Thyroid gland (tissue), 4 donors: ENCODE measurements at places on chromosomes 7 and 10. TPM values are rescaled to one million over a fixed set of nuclear protein-coding genes. Genes with fewer than 3 reads are reported as not detected.

The IFIT1B gene
- total RNA-seq, result not detected

- no peak overlapping the region for H3K27ac ChIP-seq
- no peaks in the 10 kb centered on the region for H3K36me3 ChIP-seq
- H3K4me3 ChIP-seq, result no peak overlapping the region
- no peaks in the 10 kb centered on the region for H3K27me3 ChIP-seq
Observed at GRCh38 chr7:81111781-81112540, 193.1 kb upstream of the SEMA3C start.

DNA sequence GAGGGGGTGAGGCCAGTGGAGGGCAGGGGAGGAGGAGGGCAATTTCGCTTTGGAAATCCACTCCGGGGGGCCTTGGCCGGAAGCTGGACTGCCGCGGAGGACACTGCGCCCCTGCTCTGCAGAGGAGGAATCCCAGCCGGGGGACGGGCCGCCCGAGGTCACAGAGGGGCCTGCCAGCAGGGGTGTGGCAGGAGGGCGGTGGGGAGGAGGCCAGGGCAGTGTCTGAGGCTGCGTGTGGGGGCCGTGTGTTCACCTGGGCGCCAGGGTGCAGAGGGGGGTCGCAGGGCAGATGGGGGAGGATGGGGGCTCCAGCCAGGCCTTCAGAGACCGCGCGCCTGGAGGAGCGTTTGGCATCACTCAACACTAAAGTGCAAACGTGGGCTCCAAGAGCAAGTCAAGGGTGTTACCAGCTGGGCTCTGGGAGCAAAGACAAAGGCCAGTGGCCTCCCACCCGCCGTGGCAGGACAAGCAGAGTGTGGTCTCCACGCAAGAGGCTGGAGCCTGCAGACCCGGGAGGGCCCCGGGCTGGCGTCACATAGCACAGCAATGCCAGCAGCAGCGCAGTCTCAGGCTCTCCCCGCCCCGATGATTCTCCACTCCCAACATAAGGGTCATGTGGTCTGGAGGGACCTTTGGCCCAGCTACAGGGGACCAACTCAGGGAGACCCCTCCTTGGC lies 45.3 kb upstream of the DNAJB6 start:
- H3K36me3 ChIP-seq, result no peaks in the 10 kb centered on the region
- no peak overlapping the region for H3K4me3 ChIP-seq
- H3K27ac ChIP-seq, result no peak overlapping the region
- DNase-seq, result no peak

DNA sequence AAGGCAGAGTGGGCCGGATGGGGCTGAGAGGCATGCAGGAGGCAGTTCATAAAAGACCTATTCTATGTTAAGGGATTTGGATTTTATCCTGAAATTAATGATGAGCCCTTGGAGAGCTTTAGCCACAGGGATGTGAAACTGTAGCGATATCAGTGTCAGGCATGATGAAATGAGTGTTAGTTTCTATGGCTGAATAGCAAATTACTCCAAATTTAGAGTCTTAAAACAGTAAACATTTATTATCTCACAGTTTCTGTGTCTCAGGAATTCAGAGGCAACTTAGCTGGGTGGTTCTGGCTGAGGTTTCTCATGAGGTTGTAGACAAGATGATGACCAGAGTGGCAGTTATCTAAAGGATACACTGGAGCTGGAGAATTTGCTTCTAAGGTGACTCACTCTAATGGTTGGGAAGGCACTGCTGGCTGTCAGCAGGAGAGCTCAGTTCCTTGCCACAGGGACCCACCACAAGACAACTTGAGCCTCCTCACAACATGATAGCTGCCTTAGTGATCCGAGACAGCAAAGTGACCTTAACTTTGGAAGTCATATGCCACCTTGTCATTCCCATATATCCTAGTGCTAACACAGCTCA lies 36.7 kb upstream of the SFTPD start:
- no peak overlapping the region for H3K27ac ChIP-seq
- H3K27me3 ChIP-seq, result no peaks in the 10 kb centered on the region
- H3K36me3 ChIP-seq, result no peaks in the 10 kb centered on the region

GRCh38 chr7:45484094-45484493 lies 90.1 kb upstream of the ADCY1 start:
- no peak overlapping the region for H3K27ac ChIP-seq
- no peak for DNase-seq
- no peaks in the 10 kb centered on the region for H3K36me3 ChIP-seq
- no peak overlapping the region for H3K4me3 ChIP-seq
- H3K4me1 ChIP-seq, result no peaks in the 10 kb centered on the region
- H3K27me3 ChIP-seq, result no peaks in the 10 kb centered on the region

GRCh38 chr7:12588259-12588904 lies 17.9 kb downstream of the SCIN start:
- H3K36me3 ChIP-seq, result no peaks in the 10 kb centered on the region
- no peak overlapping the region for H3K27ac ChIP-seq
- H3K27me3 ChIP-seq, result no peaks in the 10 kb centered on the region
- no peak overlapping the region for H3K4me3 ChIP-seq
- DNase-seq, result no peak
- H3K4me1 ChIP-seq, result no peaks in the 10 kb centered on the region
